G401 (cell line): ENCODE measurements at places on chromosomes 6 and 20. TPM values are rescaled to one million over a fixed set of nuclear protein-coding genes. Genes with fewer than 3 reads are reported as not detected.

GRCh38 chr6:138287144-138287955 lies 69.1 kb upstream of the PBOV1 start:
- DNase-seq = peak; percentile 76

DNA sequence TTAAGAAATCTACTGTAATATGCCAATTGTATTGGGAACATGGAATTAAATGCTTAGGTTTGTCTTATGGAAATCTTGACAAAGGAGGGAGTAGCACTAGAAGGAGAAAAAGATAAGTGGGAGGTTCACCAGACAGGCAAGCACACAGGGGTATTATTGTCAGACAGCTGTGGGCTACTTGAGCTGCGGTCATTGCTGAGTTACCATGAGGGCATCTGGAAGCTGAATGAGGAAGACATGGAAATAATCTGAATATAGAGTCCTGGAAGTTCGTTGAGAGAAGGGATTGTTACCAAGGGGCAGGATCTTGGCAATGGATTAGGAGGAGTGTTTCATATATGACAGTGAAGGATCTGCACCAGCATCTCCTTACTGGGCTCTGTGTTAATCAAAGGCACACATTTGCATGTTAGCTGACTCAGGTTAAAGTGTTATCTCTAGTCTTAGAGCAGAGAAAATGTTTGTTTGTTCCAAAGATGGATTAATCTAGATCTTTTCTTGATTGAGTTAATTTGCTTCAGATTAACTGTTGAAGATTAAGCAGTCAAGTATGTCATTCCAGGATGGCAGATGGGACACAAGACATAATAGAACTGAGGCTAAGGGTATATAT lies 53.0 kb upstream of the SUPT3H start:
- no peak for DNase-seq

- no peak for DNase-seq
Observed at GRCh38 chr20:63315731-63316491, 22.9 kb downstream of the COL20A1 start.

DNA sequence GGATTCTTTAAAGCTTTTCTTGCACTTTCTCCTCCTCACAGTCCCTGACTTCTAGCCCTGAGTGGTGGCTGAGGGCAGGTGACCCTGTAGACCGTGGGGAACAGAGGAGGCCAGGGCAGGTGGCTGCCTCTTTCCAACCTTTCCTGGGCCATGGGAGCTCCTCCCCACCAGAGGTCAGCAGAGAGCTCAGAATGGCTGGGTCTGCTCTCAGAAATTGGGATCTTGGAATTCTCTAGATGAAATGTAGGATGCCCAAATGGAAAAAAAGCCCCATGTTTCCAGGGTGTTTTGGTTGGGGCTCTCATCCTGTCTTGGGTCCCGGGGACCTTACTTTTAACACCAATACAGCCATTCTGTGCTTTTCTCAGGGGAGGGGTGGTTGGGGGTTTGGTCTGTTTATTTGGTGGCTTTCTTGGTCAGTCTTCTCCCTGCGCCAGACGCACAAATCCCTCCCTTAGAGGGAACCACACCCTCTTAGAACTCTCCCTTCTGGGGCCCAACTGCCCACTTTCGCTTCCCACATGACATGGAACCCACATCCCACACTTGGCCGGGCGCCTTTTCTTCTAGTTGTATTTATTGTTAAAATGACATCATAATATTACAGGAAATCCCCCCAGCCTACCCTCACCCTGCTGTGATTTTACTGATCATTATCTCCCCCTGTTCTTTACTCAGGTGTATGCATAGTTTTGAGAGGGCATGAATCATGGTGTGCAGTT lies 17.9 kb downstream of the GNAS start:
- DNase-seq = peak; percentile 86

- no peak for DNase-seq
Observed at GRCh38 chr20:33609504-33609903, 52.6 kb upstream of the C20orf144 start.

- DNase-seq = peak; percentile 46
Observed at GRCh38 chr6:68758559-68758958, 123.5 kb downstream of the ADGRB3 start.

GPX5 gene
- not detected in 2 replicates for total RNA-seq

ULBP2 gene
- total RNA-seq = 1.9 TPM in 1 of 2 replicates, not detected in the other

PTGIS gene
- 13.6 and 15.3 TPM in 2 replicates for total RNA-seq
